ENCODE measurements at places on chromosomes 1 and 21. TPM values are rescaled to one million over a fixed set of nuclear protein-coding genes. Genes with fewer than 3 reads are reported as not detected.

GRCh38 chr1:157111396-157112165 lies 12.0 kb upstream of the ETV3L start:
- peaks cover 28% of the 10 kb centered on the region for H3K4me1 ChIP-seq
- no peak for DNase-seq
- no peak overlapping the region for H3K27ac ChIP-seq
- no peak overlapping the region for H3K4me3 ChIP-seq
- H3K36me3 ChIP-seq, result peaks cover 8% of the 10 kb centered on the region

GRCh38 chr1:91217911-91218310 lies 186.7 kb downstream of the HFM1 start:
- H3K4me3 ChIP-seq, result no peak overlapping the region
- H3K27me3 ChIP-seq, result peaks cover 2% of the 10 kb centered on the region
- DNase-seq, result no peak
- peaks cover 5% of the 10 kb centered on the region for H3K36me3 ChIP-seq
- H3K27ac ChIP-seq, result no peak overlapping the region

- peaks cover 21% of the 10 kb centered on the region for H3K4me1 ChIP-seq
- no peak for DNase-seq
- H3K36me3 ChIP-seq, result no peaks in the 10 kb centered on the region
- peaks cover 6% of the 10 kb centered on the region for H3K27me3 ChIP-seq
- no peak overlapping the region for H3K27ac ChIP-seq
- no peak overlapping the region for H3K4me3 ChIP-seq
Measured at GRCh38 chr1:220734571-220735326, 13.4 kb upstream of the MTARC2 start.

MAPKAPK2 gene
- total RNA-seq, result 109 TPM

HRNR gene
- total RNA-seq, result not detected

NBPF4 gene
- total RNA-seq, result not detected

DNA sequence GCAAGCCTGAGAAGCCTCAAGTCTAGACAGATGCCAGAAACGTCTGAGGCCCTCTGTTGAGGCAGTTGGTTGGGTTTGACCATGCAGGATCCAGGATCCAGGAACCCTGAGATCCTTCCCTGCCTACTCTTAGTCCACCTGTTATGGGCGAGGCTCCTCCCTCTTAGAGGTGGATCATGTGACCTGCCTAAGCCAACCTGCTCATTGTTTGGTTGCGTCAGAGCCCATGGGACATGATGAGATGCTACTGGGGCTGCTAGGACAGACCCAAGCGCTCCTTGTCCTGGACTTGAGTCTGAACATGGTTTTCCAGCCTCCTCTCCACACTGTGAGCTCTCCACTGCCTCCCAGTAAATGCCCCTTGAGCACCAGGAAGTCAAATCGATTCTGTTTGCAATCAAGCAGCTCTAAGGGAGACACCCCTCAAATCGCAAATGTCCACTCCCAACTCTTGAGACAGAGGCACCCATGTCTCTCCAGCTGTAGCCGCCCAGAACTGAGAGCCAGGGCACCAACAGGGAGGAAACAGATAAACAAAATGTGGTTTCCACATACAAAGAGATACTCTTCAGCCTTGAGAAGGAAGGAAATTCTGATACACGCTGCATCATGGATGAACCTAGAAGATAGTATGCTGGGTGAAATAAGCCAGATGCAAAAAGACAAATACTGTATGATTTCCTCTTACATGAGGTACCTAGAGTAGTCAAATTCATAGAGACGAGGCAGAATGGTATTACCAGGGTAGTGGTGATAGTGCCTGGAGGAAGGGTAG lies 31.7 kb upstream of the WNT4 start:
- H3K4me1 ChIP-seq, result no peaks in the 10 kb centered on the region
- no peak overlapping the region for H3K27ac ChIP-seq
- no peaks in the 10 kb centered on the region for H3K36me3 ChIP-seq

C4BPA gene
- total RNA-seq, result not detected

DNA sequence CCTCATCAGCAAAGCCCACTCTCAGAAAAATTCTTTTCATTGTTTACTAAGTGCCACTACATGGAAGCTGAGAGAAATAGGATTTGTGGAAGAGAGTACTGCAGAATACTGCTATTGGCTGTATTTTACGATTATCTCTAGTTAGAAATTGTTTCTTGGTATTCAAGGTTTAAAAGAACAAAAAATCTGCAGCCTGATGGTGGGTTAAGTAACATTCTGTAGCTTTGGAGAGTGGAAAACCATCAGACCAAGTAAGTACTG lies 27.3 kb downstream of the PTTG1IP start:
- peaks cover 7% of the 10 kb centered on the region for H3K4me1 ChIP-seq
- H3K36me3 ChIP-seq, result peaks cover 12% of the 10 kb centered on the region
- no peak for DNase-seq
- no peak overlapping the region for H3K4me3 ChIP-seq

DNA sequence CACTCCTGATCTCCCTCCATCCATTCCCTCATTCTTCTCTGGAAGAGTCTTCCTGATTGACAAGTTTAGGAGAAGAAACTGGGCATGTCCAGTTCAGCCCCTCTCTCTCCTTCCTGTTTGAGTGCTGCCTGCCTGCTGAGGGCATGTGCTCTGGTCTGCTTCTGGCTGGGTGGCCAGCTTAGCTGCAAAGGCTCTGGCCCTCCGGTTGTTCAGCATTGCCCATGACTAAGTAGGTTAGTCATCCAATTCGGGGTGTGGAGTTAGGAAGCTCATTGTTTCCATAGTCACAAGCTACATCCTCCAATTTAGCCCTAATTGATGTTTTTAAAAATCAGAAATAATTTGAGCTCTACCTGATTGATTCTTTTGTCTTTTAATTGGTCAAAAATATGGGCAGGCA lies 25.6 kb upstream of the PLA2G2E start:
- H3K4me1 ChIP-seq, result peaks cover 9% of the 10 kb centered on the region
- H3K36me3 ChIP-seq, result peaks cover 4% of the 10 kb centered on the region
- no peak overlapping the region for H3K27ac ChIP-seq
- peaks cover 4% of the 10 kb centered on the region for H3K27me3 ChIP-seq
- no peak for DNase-seq
- H3K4me3 ChIP-seq, result no peak overlapping the region

GRCh38 chr1:7149080-7149838 lies 364.0 kb downstream of the CAMTA1 start:
- no peak overlapping the region for H3K27ac ChIP-seq
- H3K27me3 ChIP-seq, result peaks cover 2% of the 10 kb centered on the region
- DNase-seq, result no peak
- H3K4me1 ChIP-seq, result no peaks in the 10 kb centered on the region

ZNF683 gene
- total RNA-seq, result not detected

- H3K4me1 ChIP-seq, result peaks cover 40% of the 10 kb centered on the region
- H3K27ac ChIP-seq, result no peak overlapping the region
- H3K4me3 ChIP-seq, result no peak overlapping the region
- DNase-seq, result no peak
- H3K27me3 ChIP-seq, result peaks cover 18% of the 10 kb centered on the region
Measured at GRCh38 chr1:159205225-159205624, 550 bp downstream of the ACKR1 start.

DNA sequence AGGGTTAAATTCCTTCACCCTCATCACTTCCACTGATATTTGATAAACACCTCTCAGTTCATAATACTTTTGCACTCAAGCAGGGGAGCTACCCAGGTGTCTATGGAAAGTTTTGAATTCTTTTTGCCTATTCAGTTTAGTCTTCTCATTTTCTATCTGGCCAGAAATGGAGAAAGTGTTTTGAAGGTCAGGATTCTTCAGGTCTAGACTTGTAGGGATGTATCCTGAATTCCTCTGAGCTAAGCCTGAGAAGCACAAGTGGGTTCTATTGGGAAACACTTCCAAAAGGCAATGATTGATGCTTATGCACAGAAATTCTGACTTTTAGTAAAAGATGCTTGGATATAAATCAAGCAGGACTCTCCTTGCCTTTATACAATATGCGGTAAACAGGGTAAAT lies 217.8 kb upstream of the HOOK1 start:
- no peak for DNase-seq
- H3K27me3 ChIP-seq, result no peaks in the 10 kb centered on the region
- no peak overlapping the region for H3K4me3 ChIP-seq
- H3K4me1 ChIP-seq, result peaks cover 13% of the 10 kb centered on the region
- H3K27ac ChIP-seq, result no peak overlapping the region

LINGO4 gene
- 0.13 TPM for total RNA-seq

DNA sequence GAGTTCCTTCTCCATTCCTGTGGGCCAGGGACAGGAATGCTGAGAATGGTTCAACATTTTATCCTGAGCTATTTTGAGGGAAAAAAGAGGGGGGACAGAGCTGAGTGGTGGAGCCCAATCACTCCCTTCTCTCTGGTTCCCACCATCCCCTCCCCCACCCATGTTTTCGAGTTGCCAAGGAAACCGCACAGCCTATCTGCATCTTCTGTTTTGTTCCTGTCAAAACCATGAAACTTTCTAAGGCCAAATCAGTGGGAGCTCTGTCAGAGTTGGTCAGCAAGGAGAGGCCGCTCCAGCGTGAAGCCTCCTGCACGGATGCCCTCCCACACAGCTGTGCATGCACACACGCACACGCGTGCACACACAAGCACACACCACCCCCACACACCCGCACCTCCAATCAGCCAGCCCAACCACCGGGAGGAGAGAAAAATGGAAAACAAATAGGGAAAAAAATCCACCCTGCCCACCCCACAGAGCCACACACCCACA lies 54.5 kb upstream of the ATP2B4 start:
- DNase-seq, result peak; percentile 53
- no peak overlapping the region for H3K4me3 ChIP-seq
- peaks cover 6% of the 10 kb centered on the region for H3K27me3 ChIP-seq
- H3K27ac ChIP-seq, result peak overlapping the region; percentile 83
- H3K36me3 ChIP-seq, result no peaks in the 10 kb centered on the region
- peaks cover 8% of the 10 kb centered on the region for H3K4me1 ChIP-seq

DNA sequence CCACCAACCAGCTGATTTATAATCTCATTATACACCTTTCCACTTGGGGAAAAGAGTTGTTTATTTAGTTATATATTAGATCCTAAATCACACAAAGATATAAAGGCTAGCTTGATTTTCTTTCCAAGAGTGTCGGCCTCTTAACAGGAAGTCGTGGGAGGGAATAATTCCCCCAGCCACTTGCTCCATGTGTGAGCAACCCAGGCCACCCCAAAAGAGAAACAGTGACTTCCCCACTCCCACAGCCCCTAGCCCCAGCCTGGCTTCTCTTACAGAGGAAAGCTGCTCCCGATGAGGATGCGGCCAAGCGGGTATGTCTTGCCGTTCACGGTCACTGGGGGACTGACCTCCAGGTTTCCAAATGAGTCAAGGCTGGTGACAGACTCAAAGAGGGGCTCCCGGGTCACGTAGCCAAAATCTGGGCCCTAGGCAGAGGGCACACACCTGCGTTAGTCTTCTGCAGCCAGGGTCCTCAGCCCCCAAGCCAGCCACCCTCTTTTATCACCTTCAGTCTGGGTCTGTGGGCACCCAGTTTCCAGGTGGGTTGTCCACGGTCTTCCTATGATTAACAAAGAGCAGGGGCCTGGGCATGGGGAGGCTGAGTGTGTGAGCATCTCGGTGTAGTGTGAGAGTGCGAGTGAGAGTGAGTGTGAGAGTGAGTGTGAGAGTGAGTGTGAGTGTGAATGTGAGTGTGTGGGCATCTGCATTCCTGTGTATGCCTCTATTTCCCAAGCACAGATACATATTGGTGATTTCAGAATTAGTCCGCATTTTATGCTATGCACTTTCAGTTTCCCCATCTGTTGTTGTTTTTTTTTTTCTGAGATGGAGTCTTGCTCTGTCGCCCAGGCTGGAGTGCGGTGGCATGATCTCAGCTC lies 25.4 kb upstream of the SDHB start:
- H3K4me1 ChIP-seq, result no peaks in the 10 kb centered on the region
- no peaks in the 10 kb centered on the region for H3K36me3 ChIP-seq
- no peak for DNase-seq

CR1L gene
- 48.0 TPM for total RNA-seq

- H3K36me3 ChIP-seq, result no peaks in the 10 kb centered on the region
- H3K27ac ChIP-seq, result no peak overlapping the region
- no peak overlapping the region for H3K4me3 ChIP-seq
Measured at GRCh38 chr1:33680281-33680840, 183.5 kb upstream of the HMGB4 start.

ARHGEF11 gene
- total RNA-seq, result 48.4 TPM

GRCh38 chr1:183806125-183806524 lies 1.2 kb downstream of the RGL1 start:
- H3K4me1 ChIP-seq, result peaks cover 66% of the 10 kb centered on the region
- H3K36me3 ChIP-seq, result peaks cover 31% of the 10 kb centered on the region
- no peak for DNase-seq
- peaks cover 4% of the 10 kb centered on the region for H3K27me3 ChIP-seq
- peak overlapping the region; percentile 4 for H3K27ac ChIP-seq

GRCh38 chr1:34131396-34132160 lies 33.5 kb downstream of the CSMD2 start:
- H3K4me1 ChIP-seq, result no peaks in the 10 kb centered on the region
- no peak overlapping the region for H3K4me3 ChIP-seq
- no peaks in the 10 kb centered on the region for H3K27me3 ChIP-seq
- DNase-seq, result no peak

DNA sequence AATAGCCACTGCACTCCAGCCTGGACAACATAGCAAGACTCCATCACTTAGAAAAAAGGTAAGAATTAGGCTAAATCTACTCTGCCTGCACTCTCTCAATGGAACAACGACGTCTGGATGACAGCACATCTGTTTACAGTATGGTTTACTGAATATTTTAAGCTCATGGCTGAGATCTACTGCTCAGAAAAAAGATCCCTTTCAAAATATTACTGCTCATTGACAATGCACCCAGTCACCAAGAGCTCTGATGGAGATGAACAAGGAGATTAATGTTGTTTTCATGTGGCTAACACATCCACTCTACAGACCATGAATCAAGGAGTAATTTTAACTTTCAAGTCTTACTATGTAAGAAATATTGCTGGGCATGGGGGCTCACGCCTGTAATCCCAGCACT lies 58.0 kb downstream of the SLC27A3 start:
- H3K27ac ChIP-seq, result peak overlapping the region; percentile 2
- DNase-seq, result no peak
- peaks cover 17% of the 10 kb centered on the region for H3K4me1 ChIP-seq
- peaks cover 2% of the 10 kb centered on the region for H3K36me3 ChIP-seq

GRCh38 chr1:117367046-117368025 lies at the start of gene MAN1A2:
Gene MAN1A2, plus strand, starts transcription at chr1:117367449. Its CDS starts 735 bp downstream, at chr1:117368184.
- H3K27ac ChIP-seq, result peak within 1 kb of the TSS; percentile 95
- H3K36me3 ChIP-seq, result peaks cover 8% of the 10 kb centered on the region
- H3K4me1 ChIP-seq, result peaks cover 41% of the 10 kb centered on the region
- peak; percentile 74 for DNase-seq
- peak within 1 kb of the TSS; percentile 97 for H3K4me3 ChIP-seq

CFAP107 gene
- not detected for total RNA-seq

ANGPTL7 gene
- not detected for total RNA-seq

GRCh38 chr1:64979358-64979757 lies 13.0 kb upstream of the JAK1 start:
- no peak for DNase-seq
- H3K27ac ChIP-seq, result no peak overlapping the region
- no peak overlapping the region for H3K4me3 ChIP-seq
- peaks cover 9% of the 10 kb centered on the region for H3K4me1 ChIP-seq
